ENCODE measurements at places on chromosomes 5 and 9.

- DNase-seq = no peak
Measured at GRCh38 chr5:133321833-133322420, 270.1 kb downstream of the HSPA4 start.

DNA sequence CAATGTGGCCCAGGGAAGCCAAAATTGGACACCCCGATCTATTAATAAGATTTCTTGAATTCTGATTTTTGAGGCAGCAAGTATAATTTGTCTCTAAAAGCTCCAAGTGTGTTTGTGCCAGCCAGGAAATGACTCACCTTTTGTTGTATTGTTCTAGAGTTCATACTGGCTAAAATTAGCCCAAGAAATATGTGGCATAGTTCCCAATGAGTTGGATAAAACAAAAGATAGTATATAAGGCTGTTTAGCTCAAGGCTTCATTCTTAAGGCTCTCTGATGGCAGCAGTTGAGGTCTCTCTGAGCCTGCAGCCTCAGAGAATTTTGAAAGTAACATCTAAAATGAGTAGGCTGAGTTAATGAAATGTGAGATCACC is 21.6 kb downstream of the HMGXB3 start:
- DNase-seq = no peak

DNA sequence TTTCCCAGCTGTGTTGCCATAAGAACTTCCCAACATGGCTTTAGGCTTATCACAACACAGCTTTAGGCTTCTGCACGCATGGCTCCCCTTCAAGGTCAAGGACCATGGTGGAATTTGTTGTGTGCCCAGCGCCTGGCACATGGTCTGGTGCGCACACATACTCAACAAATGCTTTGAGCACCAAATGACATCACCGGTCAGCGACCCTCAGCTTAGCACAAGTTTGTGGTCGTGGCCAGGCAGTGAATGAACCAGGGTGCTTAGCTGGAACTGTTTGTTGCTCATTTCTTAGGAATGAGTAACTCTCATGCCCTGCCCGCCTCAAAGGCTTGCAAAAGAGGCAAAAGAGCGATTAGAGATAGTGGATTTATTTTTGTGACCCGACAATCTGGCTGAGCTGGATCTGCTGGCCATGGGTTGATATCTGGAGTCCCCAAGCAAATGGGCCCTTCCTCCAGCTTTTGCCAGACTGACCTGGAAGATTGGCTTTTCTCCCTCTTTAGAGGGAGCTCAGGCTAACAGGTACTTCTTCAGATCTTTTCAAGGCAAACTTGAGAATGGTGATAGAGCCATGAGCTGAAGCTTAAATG is 58.9 kb downstream of the DAP start:
- DNase-seq = no peak

- no peak for DNase-seq
Measured at GRCh38 chr9:83956436-83957247, 23.4 kb downstream of the HNRNPK start.

DNA sequence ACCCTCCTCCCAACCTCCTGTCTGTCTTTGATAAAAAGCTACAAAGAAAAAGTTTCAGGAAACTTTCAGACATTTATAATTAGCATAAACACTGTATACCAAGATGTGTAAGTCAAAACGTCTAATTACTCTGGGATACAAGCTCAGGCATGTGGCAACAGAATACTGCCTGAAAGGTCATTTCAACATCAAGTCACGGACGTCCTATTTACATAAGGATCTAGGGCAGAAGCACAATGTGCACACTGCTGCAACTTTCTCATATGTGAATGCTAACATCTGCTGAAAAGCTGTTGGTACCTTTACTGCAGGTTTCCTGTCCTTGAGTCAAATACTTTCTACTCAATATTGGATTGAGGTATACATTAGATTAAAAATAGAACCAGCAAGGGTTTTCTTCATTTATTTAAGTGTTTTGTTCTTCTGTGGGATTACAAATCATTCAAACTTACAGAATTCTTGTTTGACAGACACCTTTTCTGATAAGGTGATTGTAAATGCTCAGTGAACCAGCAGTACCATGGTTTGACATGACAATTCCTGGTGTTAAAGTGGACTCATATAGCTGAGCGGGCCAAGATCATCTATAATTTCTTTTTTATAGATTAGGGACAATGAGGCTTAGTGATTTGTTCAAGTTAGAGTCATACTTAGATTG is 36.8 kb downstream of the ELL2 start:
- no peak for DNase-seq

GRCh38 chr9:71920456-71921189 is 9.2 kb downstream of the C9orf85 start:
- DNase-seq = no peak

GRCh38 chr5:34584165-34584564 is 72.0 kb upstream of the RAI14 start:
- DNase-seq = no peak

DNA sequence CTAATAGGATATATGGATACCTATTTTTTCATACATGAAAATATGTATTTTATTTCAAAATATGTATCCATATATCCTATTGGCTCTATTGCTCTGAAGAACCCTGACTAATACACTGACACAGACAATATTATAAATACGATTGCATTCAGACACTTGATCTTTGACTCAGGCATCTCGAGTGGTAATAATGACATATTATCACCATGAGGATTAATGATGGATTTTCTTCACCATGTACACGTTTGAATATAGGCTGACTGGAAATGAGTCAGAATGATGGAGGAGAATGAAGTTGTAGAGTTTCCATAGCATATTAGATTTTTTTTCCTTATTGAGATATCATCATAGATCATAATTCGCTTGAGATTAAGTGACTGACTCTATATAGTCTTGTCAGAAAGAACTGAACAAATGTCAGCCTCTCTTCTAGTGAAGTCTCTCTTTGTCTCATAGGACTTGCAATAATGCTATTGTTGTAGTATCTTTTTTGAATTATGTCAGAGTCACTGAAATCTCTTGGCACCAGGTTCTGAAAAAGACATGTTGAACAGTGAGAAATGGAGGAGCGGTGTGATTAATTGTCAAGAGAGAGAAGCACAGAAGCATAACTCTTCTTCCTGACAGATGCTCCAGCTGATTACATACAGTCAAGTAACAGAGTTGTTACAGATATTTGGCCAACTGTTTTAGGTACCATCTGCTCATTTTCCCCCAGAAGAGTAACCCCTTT is 41.4 kb upstream of the SLCO6A1 start:
- no peak for DNase-seq

- no peak for DNase-seq
Measured at GRCh38 chr9:98401140-98402018, 145.9 kb upstream of the TBC1D2 start.

DNA sequence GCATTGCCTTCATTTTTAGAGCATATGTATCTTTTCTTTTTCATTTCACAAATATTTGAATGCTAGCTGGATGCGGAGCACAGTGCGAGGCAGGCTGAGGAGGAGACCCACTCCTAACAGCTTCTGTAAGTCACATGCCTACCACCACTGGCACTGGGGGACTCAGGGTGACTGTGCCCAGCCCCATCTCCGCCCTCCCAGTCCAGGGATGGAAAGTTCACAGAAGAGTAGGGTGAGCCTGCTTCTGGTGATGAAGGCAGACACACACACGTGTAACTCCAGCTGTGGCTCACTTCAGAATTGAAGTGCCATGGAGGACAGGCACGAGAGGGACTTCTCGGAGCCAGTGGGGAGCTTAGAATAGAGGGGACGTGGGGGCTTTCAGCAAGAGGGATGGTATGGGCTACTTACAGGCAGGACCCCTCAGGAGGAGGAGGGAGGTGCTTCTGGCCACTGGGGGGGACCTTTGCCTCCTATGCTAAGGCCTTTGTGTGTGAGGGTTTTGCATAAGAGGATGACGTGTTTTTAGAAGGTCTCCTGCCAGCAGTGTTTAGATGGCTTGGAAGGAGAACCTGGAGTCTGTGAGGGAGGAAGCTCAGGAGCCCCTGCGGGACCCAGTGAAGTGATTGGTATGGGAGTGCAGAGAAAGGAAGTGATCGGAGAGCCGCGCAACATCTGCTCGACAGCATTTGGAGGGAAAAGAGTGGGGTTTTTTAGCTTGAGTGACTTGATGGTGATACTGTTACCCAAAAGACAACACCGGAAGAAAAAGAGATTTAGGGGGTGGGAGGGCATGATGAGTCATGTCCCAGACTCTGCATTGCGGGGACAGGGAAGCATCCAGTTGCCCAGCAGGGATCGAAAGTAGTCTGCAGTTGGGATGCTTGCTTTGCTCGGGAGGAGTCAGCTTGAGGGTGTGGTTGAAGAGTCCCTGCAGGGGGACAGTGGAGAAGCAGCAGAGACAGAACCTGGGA is 163.5 kb upstream of the OTULINL start:
- no peak for DNase-seq

- no peak for DNase-seq
Measured at GRCh38 chr9:73565833-73566465, 414.3 kb downstream of the ANXA1 start.

- no peak for DNase-seq
Measured at GRCh38 chr5:73031839-73032238, 76.0 kb downstream of the FCHO2 start.

DNA sequence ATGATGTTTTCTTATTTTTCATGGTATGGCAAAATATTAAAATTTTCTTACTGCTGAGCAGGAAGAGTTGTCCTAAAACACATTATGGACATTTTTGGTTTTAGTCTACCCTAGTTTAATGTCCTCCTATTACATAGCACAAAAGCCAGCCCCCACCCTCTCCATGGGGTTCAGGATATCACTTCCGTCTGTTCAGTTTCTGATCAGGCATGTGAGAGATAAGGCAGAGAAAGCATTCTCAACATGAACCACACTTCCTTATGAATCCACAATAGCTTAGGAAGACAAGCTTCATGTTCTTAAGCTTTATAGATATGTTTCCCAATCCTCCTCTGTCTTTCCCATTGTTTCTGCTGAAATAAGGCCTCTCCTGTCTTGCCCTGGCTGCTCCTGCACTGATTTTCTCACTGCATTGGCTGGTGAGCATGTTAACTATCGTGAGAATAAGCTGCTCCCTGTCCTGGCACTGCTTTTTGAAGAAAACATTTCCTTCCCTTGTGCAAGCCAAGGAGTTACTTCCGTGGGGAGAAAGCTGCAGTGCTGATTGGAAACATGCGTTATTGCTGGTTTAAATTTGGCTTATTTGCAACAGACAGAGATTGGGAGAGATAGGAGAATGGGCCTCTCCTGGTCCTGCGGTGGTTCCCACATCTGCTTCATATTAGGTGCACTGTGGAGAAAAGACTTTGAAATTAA is 260.3 kb upstream of the RPS23 start:
- no peak for DNase-seq

- no peak for DNase-seq
Measured at GRCh38 chr5:113357696-113358476, 76.9 kb downstream of the TSSK1B start.

DNA sequence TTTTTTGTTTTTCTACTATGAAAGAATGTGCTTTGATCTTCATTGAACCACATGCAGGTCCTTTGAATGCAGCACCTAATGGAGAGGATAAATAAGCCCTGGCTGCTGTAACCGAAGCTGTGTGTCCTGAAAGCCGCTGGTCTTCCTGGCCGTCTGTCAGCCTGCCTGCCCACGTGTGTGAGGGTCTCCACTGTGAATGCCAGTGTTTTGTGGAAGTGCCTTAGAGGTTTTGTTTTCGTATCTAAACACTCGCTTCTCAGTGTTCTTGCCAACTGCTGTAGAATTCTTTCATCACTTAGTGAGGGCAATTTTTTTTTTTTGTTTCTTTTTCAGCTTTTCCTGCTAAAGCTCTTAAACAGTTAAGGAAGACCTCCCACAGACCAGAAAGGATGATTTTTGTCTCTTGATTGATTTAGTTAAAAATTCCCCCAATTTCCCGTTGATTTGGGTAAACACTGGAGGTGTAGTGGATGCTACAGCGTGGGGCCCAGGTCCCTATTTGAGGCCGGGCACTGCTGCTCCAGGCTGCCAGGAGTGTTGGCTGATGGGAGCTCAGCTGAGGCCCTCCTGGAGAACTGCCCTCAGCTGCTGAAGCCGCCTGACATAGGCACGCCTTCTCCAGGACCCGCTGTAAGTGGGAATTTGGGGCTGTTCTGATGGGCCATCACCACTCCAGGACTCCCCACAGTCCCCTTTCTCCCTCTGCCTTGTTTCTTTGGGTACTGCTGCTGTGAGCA is 29.2 kb upstream of the PTCH1 start:
- DNase-seq = no peak

DNA sequence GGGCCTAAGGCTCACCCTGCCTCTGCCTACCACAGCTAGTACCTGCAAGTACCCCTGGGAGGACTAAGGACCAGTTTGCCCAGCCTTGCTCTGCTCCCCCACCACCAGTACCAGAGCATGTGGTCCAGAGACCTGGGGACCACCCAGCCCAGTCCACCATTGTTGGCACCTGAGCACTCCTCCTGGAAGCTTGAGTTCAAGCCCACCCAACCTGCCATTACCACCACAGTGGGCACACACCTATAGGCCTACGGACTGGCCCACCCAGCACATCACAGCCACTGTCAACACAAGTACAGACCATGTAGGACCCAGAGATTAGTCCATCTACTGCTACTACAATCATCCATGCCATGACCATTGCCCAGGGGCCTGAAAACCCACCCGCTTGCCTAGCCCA is 30.8 kb upstream of the SH3TC2 start:
- DNase-seq = no peak

GRCh38 chr5:134446938-134447337 is 35.3 kb upstream of the CDKN2AIPNL start:
- no peak for DNase-seq

DNA sequence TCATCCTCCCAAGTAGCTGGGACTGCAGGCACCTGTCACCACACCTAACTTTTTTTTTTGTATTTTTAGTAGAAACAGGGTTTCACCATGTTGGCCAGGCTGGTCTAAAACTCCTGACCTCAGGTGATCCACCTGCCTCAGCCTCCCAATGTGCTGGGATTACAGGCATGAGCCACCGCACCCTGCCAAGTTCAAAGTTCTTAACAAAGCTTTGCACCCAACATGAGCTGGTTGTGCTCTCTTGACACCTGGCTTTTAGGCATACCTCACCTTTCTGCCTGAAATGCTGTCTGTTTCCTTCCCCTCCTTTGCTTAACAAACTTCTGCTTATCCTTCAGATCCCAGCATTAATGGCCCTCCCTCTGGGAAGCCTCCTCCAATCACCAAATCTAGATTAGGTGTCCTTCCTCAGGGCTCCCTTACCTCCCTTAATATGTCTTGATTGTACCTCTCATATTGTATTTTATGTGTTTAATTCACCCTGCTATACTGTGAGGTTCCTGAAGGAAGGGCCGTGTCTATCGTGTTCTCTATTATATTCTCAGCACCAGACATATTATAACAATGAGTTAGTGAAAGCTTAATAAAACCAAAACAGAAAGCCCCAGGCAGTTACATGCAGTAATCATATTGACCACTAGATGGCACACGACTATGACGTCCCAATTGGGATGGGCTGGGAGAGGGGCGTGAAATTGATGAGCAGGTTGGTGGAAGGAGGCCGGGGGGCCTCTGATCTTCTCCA is 62.9 kb upstream of the PPARGC1B start:
- no peak for DNase-seq

Data from activated CD8-positive, alpha-beta memory T cell treated with anti-CD3 and anti-CD28 coated beads for 1 hour (primary cell).